ENCODE measurements at places on chromosomes 1 and 21.

DNA sequence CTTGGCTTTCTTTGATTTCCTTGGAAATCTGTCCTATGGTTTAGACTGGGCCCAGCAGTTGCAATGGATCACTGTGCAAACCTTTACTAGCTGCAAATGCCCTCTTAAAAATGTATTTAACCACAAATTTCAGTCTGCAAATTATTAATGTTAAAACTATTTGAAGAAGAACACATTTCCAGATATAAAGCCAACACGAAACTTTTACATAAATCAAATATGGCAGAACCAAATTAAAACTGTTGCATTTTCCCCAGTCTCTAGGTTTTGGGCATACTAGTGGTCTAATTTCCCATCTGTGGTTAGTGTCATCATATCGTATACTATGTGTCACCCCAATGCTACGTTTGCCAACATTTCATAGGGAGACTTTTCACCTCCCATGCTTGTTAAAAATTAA is 52.3 kb downstream of the HMCN1 start:
- DNase-seq = no peak

DNA sequence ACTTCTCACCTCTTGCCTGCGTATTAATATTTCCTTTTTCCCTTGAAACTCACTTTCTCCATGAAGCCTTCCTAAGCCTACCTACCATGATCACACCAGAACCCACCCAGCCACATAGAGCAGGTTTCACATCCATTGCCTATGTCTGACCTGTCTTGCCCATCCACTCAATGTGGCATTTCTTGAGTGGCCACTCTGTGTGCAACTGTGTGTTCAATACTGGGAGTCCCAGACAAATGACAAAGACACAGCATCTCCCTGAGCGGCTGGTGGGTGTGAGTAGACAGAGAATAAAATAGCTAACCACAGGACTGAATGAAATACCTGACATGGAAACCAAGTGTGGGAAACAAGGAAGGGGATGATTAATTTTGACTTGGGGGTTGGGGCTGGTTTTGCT is 3.1 kb downstream of the PTGFRN start:
- DNase-seq = peak; percentile 26

GRCh38 chr21:32599091-32599490 is 13.1 kb downstream of the CFAP298 start:
- DNase-seq = no peak

DNA sequence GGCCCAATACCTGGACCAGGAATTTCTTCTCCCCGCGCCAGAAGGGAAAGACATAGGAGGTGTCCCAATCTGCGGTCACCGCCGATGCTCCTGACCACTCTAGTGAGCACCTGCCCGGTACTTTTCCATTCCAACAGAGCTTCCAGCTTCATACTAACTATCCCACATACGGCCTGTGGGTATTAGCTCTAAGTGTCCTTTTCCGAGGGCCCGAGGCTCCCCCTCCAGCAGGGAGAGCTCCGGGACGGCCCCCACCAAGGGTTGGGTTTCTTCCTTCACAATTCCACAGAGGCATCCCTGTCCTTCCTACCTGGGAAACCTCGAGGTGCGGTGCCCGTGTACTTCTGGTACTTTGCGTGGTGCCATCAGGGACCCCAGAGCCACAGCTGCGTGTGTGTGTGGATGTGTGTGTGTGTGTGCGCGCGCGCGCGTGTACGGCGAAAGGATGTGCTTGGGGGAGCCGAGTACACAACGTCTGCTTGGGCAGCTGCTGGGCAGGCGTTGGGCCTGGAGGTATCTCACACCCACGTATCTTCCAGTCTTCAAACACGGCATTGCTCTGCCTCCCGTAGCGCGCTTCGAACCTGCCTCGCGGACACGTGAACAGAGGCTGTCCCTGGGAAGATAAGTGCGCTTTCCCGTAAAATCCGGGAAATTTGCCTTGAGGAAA is 2.4 kb upstream of the SIM2 start:
- DNase-seq = no peak

DNA sequence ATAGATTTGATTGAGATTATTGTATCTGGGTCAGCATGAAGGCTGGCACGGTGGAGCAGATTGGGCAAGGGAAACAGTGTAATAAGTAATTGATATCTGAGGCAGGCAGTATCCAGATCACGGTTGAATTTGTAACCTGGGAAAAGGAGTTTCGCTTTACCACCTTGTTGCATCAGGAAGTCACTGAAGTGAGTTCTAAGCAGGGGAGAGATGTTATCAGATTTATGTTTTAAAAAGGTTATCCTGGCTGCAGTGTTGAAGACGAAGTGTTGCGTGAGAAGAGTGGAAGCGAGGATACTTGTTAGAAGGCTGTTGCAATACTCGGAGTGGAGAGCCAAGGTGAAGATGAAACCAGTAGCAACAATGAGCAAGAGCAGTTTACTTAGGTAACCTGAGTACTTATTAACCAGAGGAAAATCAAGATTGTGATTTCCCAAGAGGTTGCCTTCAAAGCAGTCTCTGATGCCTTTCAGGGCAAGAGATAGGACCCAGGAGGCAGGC is 77.8 kb downstream of the LHX9 start:
- DNase-seq = no peak

DNA sequence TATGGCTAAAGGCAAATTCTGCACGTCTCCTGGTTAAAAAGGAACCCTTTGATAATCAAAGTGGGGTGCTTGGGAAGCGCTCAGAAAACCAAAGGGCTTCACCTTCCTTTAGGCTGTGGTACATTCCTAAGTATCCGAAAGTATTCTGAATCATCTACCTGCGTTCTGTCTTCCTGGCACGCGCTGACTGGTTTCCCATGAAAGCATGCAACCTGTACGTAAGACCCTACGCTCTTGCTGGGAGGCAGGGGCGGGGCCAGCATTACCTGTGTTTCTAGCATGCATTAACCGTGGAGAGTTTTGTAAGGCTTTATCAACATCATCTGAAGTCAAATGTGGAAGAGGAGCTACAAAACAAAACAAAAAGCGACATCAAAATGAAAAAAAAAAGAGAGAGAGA is 96.0 kb downstream of the ERG start:
- DNase-seq = no peak

DNA sequence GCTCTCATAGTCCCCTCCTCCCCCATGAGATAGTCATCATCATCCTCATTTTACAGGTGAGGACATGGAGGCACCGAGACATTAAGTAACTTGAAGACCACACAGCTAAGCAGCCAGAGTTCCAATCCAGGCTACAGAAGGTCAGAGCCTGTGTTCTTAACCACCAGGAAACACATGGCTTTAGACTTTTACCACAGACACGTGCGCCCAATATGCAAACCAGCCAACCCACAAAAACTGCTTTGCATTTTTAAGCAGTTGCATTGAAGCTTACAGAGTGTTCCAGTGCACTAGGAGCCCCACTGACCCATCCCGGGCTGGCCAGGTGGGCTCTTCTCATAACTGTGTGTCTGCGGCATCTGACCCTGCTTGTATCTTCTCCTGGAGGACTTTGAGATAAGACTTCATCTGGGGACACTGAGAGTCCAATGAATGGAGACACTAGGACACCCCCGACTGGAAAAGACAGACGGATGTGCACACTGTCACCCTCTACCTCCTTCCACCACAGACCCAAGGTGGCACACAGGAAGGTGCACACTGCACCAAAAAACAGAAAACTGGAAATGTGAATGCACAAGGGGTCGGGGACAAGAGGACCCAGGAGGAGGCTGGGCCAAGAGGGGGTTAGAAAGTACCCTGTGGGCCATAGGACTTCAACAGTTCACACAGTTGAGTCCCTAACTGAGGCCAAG is 56.4 kb downstream of the ETS2 start:
- no peak for DNase-seq

- DNase-seq = no peak
Measured at GRCh38 chr1:243313635-243314536, 58.0 kb downstream of the SDCCAG8 start.

DNA sequence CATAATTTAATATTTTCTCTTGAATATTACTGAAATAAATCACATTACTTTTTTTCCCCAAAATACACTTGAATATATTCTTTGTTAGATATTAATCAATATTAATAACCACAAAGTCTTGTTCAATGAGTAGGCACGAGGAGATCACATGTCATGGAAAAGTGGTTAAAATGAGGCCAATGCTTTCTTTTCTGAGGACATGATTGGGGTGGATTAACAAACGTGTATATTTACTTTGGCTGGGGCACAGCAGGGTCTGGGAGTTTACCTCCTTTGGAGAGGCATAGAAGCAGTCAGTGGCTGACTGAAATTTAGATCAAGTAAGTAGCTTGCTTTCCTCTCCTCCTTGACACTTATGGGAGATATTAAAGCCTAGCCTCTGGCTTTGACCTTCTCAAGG is 664.3 kb upstream of the B3GALT2 start:
- no peak for DNase-seq

GRCh38 chr1:221905802-221906201 is 163.9 kb upstream of the DUSP10 start:
- no peak for DNase-seq
